ENCODE measurements at places on chromosomes 2 and 18. TPM values are rescaled to one million over a fixed set of nuclear protein-coding genes. Genes with fewer than 3 reads are reported as not detected.

LRP1B gene
- 2.5 TPM for total RNA-seq

NAT8 gene
- total RNA-seq: not detected

DNA sequence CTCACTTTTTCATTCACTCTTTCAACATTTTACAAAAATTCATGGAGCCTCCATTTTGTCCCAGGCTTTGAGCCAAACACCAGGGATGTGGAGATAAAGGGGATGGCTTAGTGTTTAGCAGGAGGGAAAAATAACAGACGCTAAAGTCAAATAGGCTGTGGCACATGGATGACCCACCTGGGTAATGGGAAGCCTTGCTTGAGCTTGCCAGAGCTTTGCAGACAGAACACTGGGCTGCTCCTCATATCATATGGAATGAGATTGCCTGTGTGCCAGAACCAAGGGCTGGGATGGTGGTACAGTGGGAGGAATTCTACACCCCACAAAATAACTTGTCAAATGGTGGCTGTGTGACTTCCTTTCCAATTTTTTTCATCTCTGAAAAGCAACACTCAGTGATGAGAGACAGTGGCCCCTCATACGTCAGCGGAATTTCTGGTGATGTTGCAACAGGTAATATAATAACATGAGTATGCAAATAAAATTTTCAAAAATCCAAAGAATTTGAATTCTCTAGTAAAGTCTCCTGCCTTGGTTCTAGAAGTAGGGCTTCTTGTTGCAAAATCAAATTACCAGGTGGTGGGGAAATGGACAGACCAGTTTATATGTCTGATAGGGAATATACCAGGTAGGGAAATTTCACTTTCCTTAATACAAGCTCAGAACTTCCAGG lies 252.9 kb downstream of the CLIP4 start:
- H3K27me3 ChIP-seq: peaks cover 11% of the 10 kb centered on the region
- no peak for DNase-seq
- no peaks in the 10 kb centered on the region for H3K4me1 ChIP-seq

GRCh38 chr2:110993557-110994231 lies 127.0 kb upstream of the BCL2L11 start:
- H3K4me1 ChIP-seq: no peaks in the 10 kb centered on the region
- H3K36me3 ChIP-seq: no peaks in the 10 kb centered on the region
- H3K27me3 ChIP-seq: peaks cover 19% of the 10 kb centered on the region
- H3K27ac ChIP-seq: no peak overlapping the region

- no peak overlapping the region for H3K4me3 ChIP-seq
- peak; percentile 33 for DNase-seq
- H3K27me3 ChIP-seq: no peaks in the 10 kb centered on the region
- no peak overlapping the region for H3K27ac ChIP-seq
Observed at GRCh38 chr2:161045726-161046125, 114.5 kb upstream of the TANK start.

DNA sequence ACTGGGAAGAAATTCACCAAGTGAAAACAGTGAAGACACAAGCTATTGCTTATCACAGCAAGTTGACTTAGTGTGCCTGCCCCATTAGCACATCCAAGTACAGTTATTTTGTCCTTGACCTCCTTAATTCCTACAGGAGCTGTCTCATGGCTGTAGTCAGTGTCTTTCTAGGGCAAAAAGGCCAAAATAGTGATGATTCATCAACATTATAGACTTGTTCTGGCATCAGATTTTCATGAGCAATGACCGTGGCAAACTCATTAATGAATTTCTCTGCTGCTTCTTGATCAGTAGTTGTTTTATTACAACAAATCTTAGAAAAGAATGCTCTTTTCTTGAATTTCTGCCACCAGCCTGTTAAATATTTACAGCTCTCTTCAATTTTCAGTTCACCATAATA lies 1169.3 kb upstream of the DDX18 start:
- no peak overlapping the region for H3K27ac ChIP-seq
- no peak for DNase-seq
- H3K4me3 ChIP-seq: no peak overlapping the region
- H3K36me3 ChIP-seq: no peaks in the 10 kb centered on the region
- no peaks in the 10 kb centered on the region for H3K4me1 ChIP-seq

DNA sequence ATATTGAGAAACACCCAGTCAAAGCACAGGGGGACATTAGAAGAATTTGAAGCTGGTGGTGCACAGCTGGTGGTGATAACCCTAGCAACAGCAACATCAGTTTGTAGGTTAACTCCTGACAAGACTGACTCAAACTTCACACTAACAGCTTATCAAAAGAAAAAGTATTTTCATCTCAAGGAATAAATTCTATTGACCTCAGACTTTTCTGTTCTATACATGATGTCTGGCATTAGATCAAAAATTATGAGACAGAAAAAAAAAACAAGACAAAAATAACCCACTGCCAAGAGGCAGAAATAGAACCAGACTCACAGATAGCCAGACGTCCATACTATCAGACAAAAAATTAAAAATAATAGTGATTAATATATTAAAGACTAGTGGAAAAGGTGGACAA lies 126.1 kb downstream of the COL6A3 start:
- H3K4me1 ChIP-seq: peaks cover 35% of the 10 kb centered on the region
- no peak for DNase-seq
- no peaks in the 10 kb centered on the region for H3K36me3 ChIP-seq
- no peaks in the 10 kb centered on the region for H3K27me3 ChIP-seq
- H3K27ac ChIP-seq: peak overlapping the region; percentile 21

GRCh38 chr18:34978533-34978893 lies 62.7 kb upstream of the MAPRE2 start:
- H3K4me1 ChIP-seq: peaks cover 18% of the 10 kb centered on the region
- no peak for DNase-seq
- no peaks in the 10 kb centered on the region for H3K36me3 ChIP-seq
- peak overlapping the region; percentile 74 for H3K4me3 ChIP-seq
- H3K27ac ChIP-seq: peak overlapping the region; percentile 50
